Left ventricle myocardium inferior (tissue), 1 donor: ENCODE measurements at places on chromosomes 12 and 14.

DNA sequence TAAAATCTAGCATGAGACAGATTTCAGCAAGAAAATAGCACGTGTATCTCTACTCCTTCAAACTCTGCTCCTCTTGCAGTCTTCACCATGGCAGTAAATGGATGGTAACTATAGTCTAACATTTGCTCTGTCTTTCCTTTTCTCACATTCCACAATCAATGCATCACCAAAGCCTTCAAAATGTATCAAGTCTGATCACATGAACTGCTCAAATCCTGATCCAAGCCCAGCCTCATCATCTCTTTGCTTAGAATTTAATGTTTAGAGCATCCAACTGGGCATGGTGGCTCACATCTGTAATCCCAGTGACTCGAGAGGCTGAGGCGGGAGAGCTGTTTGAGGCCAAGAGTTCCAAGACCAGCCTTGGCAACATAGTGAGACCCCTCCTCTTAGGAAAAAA is 45.9 kb downstream of the CDK17 start:
- DNase-seq, result no peak

- DNase-seq, result no peak
These were observed 192.5 kb downstream of the FBXL14 start for GRCh38 chr12:1401891-1402290.

- DNase-seq, result peak; percentile 79
These were observed 5.7 kb upstream of the ATG101 start for GRCh38 chr12:52063981-52064649.

DNA sequence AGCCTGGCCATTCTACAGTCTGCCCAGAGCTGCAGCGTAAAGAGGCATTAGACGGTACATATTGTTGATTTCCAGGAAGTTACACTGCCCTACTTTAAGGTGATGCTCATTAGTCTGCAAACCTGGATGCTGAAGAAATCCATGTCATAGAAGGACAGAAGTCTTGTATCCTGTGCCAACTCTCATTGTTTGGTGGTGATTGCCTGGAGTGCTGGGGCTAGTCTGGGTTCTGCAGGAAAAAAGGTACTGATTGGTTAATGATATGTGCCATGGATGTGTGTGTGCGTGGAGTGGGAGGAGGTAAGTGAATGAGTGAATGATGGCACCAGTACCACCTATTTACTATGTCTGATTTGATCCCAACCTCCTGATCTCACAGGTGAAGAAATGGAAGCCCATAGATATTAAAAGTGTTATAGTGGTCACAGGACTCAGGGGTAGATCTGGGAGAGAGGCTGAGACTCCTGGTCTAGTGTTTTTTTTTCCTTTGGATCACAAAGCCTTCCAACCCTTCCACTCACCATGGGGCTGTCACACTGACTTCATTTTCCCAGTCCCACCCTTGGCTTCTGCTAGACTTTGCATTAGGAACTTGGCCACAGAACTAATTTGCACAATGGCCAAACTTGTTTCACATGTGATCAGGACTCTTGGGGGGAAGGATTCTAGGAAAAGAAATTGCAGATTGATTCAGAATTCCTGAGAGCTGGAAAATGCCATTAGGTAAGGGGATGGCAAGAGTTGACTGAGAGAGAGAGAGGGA is 96.1 kb downstream of the TMX1 start:
- no peak for DNase-seq

GRCh38 chr14:61481701-61482100 is 160.3 kb downstream of the PRKCH start:
- no peak for DNase-seq

- no peak for DNase-seq
These were observed 65.9 kb downstream of the DCAF5 start for GRCh38 chr14:69087061-69087461.

DNA sequence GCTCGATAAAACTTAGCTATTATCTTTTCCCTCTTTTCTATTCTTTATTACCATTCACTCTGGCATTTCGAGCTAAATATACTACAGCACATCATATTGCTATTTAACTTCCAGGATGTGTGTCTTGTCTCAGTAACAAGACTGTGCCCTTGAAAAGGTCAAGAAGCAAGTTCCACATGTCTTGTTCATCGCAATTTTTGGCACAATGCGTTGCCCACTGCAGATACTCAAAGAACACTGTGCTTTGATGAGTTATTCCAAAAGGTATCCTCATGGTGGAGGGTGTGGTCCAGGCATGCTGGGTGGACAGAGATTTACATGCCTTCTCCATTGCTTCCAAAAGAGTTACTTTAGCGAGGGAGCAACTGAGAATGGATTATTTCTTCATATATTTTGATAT is 6.6 kb downstream of the E2F7 start:
- DNase-seq, result no peak
